ENCODE measurements at places on chromosomes 4 and X.
A peak's percentile ranks its signal among the peaks of the same experiment; 100 is the strongest.

DNA sequence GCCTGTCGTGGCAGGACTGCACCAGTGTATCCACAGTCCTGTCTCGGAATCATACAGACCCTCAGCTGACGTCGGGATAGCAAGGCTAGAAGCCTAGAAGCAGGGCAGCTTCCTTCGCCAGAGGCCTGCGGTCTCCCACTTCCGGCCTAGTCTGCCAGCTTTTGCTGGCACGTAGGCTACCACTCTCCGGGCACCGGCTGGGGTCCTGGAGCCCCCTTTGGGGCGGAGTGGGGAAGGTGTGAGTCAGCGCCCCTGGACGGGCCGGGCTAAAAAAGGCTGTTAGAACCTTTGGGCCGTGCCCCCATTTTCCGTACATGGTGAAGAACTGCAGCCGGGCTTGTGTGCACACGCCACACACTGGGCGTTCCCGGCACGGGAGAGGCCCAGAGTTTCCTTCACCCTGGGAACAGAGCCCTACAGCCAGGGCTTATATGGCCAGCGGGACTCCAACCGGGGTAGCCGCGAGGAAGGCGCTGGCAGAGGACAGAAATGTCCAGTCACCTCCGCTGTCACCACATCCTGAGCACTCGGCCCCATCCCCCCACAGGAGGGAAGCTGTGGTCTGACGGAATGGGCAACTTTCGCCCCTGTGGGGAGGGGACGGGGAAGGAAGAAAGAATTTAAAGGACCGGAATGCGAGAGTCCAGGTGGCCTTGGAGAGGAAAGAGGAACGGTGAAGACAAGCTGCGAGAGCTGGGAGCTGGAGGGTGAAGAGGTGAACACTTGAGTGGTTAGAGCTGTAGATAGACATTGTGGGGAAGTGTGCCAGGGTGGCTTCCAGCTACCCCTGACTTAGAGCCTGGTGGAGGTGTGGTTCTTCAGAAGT, 4.6 kb downstream of the MAGIX start:
- DNase-seq = peak; percentile 82

DNA sequence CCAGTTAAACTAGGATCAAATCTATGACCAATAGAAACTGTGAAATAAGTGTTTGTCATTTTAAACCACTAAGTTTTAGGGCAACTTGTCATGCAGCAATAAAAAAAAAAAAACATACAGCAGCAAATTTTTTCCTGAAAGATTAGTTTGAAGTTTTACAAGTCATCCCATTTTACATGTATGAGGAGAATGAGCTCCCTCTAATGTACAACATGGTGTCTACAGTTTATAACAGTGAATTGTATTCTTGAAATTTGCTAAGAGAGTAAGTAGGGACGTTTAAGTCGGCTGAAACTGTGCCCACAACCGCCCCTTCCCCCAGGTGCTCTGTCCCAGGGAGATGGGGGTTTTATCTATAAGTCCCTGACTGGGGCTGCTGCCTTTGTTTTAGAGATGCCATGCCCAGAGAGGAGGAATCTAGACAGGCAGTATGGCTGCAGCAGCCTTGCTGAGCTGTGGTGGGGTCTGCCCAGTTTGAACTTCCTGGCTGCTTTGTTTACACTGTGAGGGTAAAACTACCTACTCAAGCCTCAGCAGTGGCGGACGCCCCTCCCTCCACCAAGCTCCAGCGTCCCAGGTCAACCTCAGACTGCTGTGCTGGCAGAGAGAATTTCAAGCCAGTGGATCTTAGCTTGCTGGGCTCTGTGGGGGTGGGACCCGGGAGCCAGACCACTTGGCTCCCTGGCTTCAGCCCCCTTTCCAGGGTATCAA, 499.3 kb upstream of the CT83 start:
- no peak for DNase-seq

DNA sequence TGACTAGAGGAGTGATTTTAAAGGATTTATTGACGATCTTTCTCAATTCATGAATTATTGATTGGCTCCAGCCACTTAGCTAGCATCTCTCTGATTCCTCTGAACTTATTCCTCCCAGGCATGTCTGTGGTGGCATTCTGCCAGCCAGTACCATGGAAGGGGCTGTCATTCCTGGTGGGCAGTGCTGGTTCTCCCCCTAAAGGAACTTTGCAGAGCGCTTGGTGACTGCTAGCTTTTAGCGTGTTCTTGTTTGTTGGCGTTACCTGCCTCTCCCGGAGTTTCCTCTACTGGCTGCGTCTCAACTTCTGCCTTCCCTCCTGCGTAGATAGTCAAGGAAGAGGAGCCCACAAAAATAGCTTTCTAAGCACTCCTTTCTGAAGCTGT, 19.3 kb downstream of the SRD5A3 start:
- no peak for DNase-seq

DNA sequence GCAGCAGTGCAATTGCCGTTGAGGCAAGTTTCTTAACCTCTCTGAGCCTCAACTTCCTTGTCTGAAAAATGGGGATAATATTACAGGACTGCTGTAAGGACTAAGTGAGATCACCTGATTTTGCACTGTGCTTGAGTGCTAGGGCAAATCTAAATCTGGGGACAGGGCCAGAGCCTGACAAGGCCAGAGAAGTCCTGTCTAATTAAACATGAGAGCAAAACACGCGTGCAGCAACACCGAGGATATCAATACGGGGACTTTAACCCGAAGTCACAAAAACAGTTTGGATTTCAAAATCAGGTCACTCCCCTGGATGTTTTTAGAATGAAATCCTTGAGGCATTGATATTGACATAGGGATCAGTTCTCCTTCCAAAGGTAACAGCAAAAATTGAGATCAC, 5.7 kb upstream of the GJB1 start:
- DNase-seq = no peak

- DNase-seq = no peak
Observed at GRCh38 chr4:65437102-65437501, 233.2 kb downstream of the EPHA5 start.

DNA sequence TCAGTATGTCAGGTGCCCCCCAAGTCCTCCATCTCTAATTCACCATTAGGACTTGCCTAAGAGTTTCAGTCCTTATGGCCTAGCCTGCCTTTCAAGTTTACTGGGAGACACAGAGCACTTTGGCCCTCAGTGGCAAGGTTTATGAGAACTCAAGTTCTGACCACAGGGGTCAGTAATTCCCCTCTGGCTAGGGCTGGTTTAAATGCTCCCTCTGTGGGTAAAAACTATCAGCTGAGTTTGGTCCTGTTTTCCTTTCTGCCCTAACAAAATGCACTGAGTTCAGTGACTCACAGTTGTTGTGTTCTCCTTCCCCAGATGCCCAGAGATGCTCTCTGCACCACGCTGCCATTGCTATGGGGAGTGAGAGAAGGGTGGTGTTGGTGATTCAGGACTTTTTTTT, 163.2 kb downstream of the RELL1 start:
- no peak for DNase-seq

DNA sequence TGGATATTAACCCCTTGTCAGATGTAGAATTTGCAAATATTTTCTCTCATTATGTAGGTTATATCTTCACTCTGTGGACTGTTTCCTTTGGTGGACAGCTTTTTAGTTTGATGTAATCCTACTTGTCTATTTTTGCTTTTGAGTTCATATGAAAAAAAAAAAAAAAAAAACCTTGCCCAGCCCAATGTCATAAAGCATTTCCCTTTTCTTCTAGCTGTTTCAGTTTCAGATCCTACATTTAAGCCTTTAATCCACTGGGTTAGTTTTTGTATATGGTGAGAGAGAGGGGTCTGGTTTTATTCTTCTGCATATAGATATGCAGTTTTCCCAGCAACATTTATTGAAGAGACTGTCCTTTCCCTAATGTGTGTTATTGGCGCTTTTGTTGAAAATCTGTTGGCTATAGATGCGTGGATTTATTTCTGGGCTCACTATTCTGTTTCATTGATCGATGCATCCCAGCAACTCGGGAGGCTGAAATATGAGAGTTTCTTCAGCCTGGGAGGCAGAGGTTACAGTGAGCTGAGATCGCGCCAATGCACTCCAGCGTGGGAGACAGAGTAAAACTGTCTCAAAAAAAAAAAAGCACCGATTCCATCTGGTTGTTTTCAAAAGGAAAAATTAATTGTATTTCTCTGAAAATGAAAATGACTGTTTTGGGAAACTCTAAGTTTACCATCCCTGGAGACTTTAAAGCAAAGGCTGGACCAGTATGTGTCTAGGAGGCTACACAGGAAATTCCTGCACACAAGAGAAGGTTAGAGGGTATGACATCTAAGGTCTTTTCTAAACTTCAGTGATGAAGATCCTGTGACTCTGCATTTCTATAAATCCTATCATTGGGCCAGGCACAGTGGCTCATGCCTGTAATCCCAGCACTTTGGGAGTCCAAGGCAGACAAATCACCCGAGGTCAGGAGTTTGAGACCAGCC, 35.6 kb downstream of the STEEP1 start:
- peak; percentile 29 for DNase-seq

DNA sequence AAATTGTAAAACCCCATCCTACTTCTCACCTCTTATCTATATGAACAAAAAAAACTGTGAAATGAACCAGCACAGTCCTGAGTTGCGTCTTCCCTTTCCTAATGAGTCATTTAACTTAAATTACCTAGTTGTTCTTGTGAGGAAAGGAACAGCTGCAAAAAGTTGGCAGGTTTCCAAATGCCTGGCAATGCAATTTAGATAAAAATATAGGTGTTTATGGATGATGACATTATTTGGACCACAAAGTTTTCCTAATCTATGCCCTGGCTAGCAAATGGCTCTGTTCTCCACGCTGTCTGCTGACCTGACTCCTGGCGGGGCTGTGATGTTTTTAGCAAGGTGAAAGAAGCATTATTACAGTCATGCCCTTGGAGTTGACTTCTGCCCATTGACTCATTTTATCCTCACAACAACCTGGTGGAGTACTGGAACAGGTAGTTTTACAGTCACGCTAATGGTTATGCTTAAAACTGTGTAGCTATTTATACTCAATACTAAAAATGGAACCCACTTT, 29.8 kb upstream of the RELL1 start:
- no peak for DNase-seq

DNA sequence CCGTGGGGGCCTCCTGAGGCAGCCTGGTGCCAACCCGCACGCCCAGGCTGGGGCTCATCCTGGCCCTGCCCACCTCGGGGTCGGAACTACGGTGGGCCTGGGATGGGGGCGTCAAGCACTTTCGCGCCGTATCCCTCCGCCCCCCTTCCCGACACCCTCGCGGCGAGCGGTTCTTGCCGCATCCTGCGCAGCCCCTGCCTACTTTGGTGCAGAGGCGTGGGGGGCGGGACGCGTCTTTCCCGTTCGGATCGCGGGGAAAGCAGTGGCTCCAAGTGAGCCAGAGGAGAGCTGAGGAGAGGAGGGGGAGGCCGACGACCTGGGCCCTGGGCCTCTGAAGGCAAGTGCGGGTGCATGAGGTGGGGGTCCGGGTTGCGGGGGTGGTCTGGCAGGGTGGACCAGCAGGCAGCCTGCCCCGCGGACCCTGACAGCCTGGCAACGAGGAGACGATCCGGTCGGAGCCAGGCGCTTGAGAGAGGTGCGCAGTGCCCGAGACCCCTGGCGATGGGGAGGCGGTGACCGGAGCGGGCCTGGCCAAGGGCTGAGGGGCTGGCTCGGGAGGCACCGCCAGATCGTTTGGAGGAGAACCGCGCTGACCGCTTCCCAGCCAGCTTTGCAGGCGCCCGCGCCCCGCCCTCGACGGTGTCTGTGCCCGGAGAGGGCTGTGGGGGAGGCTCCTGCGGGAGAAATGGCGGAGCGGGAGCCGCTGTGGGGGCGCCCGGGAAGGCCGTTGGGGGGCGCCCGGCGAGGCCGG, at the start of gene GPRASP2:
TSS of gene GPRASP2 (plus strand) at position 233 of the 751 bp plus-strand sequence. CDS start 2,422 bp downstream, outside the sequence.
- peak; percentile 81 for DNase-seq

DNA sequence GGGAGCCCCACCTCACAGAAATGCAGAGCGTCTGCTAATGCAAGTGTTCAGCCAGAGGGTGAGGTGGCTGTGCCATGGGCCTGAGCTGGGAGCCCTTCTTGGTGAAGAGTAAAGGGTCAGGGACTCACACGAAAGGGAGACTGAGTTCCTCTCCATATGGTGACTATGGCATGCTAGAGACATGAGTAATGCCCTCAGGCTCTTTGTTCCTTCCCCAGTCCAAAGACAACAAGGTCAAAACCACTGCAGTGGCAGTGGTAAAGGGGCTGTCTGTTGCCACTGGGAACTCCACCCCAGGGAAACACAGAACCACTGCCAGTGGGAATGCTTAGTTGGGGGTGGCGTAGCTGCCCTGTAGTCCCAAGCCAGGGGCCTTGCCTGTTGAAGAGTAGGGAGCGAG, 22.4 kb downstream of the RAB40AL start:
- no peak for DNase-seq

DNA sequence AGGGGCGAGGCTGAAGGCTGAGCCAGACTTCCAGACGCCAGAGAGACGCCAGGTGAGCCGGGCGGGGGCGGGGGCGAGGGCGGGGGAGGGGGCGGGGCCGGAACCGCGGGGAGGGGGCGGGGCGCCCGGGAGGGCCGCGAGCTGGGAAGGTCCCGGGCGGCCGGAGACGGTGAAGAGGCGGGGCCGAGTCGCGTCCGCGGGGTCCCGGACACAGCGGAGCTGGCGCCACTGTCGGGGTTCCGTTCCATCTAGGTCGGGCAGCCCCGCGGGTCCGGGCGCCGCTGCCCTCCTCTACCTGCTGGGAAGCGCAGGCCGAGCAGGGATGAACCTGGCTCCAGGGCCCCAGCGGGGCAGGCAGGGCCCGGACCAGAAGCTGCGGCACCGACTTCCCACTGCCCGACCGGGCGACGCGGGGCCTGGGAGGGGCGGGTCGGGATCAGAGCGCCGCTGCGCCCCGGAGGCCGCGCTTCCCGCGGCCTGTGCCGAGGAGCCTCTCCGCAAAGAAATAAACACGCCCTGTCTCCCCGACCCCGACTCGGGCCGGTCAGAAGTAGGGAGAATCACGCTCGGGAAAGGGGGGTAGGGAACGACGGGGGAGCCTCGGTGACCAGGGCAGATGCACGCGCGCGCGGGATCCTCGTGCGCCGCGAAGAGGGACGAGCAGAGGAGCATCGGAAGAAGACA, 10.6 kb downstream of the HMX1 start:
- DNase-seq = no peak

DNA sequence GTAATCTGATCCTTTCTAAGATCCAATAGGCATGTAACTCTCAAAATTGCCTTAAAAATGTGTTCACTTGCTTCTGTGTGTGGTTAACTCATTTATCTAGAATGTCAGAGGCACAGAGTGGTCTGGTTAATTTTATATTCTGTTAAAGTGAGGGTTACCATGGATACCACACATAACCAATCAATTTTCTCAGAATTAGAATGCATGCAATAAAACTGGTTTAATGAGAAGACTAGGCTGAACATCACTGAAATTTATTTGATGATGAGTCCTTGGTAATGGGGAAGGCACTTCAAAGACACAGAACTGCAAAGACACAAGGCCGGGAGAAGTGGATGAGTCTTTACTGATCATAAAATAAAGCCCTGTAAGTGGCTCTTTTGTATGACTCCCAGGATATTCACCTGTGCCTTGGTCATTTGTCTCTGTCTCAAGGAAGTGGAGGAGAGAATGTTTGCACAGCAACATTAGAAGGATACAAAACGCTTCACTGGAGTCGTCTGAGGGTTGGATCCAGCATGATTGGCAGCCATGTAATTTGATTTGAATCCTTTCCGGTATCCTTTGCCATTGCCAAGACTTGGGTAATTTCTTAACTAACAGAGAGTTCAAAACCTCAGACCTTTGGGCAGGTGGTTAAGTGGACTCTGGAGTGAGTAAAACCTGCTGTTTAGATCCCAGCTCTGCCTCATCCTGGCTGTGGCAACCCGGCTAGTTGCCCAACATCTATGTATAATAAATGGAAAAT, 94.0 kb upstream of the RBPJ start:
- no peak for DNase-seq
